Stimulated activated naive CD4-positive, alpha-beta T cell treated with Interleukin-2 at 50 U/mL for 16 hours (primary cell): ENCODE measurements at places on chromosomes 5 and 9.

GRCh38 chr5:149438711-149439132 lies 59.6 kb upstream of the IL17B start:
- no peak for DNase-seq

GRCh38 chr5:179868541-179868940 lies 9.9 kb upstream of the MRNIP start:
- no peak for DNase-seq

GRCh38 chr9:101791938-101792337 lies 53.5 kb upstream of the GRIN3A start:
- DNase-seq, result no peak

- DNase-seq, result no peak
Observed at GRCh38 chr9:69176471-69177171, 2.5 kb downstream of the TJP2 start.

DNA sequence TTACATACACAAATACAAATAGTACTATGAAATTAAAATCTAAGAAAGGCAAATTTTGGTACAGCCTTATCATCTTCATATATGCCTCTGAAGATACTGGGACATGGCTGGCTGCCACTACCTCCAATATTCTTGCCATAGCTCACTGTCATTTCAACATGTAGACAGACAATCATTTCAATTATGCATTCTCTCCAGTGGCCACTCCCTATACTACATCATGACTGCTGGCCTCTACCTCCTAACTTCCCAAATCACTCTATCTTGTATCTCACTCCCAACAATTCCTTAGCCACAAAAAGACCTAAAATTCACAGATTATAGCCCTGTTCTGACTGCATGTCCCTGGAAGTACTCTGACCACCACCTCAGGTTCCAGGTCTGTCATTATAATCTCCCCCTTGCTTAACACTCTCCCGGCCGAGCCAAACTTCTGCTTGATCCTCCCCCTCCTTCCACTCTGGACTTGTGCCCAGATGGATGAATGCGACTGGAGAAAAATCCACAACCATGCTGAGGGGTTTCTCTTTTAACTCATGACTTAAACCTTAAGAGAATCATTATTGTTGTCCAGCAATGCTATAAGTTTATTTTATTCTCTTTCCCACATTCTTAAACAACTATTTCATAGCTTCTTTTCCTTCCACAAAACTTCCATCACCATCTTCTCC lies 225.3 kb upstream of the TLE4 start:
- no peak for DNase-seq
